HAP-1 (cell line): ENCODE measurements at places on chromosomes 12 and 14.

DNA sequence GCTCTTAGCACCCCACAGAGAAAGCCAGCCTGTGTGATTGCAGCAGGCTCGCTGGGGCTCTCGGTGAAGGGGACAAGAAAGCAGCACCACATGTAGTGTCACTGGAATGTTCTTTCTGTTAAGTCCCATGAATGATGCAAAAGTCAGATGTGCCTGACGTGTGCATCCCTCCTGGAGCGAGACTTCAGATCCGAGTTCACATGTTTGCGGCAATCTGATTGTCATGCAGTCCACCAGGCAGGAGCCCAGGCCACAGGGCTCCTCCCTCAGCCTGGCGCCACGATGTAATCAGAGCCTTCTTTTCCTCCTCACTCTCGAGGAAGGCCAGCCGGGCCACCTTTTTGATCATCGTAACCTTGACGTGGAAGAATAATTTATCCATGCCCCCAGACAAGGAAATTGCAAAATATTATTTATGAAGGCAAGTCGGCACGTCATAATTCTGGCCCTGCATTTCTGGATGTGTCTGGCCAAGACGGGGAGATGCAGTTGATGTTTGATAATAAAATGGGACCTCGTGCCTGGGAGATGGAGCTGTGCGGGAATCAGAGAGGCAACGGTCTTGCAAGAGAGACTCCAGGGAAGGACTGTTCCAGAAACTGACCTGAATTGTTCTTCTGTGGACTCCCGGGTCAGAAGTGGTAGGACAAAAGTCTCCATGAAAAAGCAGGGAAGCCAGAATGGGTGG lies 214.6 kb downstream of the PHETA1 start:
- DNase-seq: no peak

DNA sequence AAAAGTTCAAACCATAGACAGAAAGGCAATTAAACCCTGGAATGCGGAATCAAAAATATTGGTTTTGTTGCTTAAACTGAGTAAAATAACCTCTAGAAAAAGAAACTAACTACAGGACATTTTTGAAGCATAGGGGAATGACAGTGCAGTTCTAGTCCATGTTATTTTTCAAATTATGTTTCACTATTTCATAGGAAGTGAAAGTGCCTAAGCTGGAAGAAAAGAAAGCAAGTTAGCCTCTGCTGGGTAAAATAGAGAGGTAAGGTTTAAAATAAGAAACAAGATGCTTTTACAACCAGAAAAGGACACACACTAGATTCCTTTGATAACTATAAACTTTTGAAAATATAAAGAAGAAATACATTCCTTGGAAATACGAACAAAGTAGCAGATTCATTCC lies 1.1 kb downstream of the CLECL1 start:
- DNase-seq: no peak

DNA sequence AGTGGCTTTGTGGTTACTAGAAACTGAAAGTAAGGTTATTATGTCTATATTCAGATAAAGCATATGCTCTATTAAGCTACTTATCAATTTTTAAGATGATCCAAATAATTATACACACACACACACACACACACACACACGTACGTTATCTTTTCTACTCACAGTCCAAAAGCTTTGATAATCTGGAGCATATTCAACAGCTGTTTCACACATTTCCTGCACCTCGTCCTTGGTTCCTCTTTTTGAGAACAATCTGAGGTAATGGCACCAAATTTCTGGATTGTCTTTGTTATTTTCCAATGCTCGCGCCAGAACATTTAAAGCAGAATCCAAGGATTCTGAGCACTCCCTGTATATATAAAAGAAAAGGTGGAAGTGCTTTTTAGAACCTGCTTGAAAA lies 37.5 kb downstream of the ZFC3H1 start:
- DNase-seq: no peak

- no peak for DNase-seq
Measured at GRCh38 chr14:105940534-105941225, 414.3 kb downstream of the TMEM121 start.

DNA sequence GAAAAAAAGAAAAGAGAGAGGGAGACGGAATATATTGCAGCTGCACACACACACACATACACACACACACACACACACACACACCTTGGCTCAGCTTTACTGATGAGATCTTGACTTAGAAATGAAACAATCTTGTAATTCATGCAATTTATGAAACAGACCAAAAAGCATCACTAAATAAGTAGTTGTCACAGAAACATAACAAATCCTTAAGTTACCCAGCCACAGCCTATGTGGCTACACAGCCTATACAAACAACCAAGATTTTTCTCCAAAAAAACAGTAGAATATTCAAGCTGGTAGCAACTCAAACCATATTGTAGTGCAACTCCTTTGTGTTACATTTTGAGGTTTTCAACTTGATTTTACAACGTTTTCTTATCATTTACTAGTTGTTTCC lies 37.9 kb upstream of the GNG2 start:
- DNase-seq: no peak

GRCh38 chr12:6745741-6746525 lies 7.0 kb downstream of the MLF2 start:
- no peak for DNase-seq

DNA sequence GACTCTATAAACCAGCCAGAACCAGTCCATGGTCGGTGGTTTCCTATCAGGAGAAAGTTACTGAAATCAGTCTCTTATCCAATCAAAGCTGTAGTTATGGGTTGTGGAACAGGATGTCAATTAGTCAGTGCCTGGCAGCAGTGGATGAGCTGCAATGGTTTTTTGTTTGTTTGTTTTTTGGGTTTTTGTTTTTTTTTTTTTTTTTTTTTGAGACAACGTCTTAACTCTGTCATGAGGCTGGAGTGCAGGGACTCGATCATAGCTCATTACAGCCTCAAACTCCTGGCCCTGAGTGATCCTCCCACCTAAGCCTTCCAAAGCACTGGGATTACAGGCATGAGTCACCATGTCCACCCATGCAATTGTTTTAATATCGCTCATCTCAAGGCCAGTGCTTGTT lies 113.3 kb upstream of the CAND1 start:
- no peak for DNase-seq

GRCh38 chr14:101025696-101026095 lies 122.2 kb upstream of the RTL1 start:
- DNase-seq: no peak

GRCh38 chr12:122726080-122726558 lies 4.5 kb downstream of the HCAR1 start:
- peak; percentile 78 for DNase-seq

DNA sequence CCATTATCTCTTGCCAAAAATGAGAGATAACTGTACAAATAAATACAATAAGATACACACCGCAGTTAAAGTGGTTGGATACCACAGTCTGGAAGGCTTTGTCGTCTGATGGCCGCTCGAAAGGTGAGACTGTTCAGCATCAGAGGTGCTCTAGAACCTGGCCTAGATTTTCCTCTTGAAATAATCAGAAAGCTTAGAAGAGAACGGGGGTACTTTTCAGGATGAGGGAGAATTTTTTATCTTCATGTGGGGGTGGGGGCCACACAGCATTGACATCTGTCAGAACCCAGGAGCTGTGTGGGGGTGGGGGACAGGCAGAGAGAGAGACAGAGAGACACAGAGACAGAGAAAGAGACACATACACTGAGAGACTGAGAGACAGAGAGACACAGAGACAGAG lies 90.5 kb downstream of the GALNT9 start:
- no peak for DNase-seq

- no peak for DNase-seq
Measured at GRCh38 chr14:65073605-65074201, 28.6 kb downstream of the MAX start.

DNA sequence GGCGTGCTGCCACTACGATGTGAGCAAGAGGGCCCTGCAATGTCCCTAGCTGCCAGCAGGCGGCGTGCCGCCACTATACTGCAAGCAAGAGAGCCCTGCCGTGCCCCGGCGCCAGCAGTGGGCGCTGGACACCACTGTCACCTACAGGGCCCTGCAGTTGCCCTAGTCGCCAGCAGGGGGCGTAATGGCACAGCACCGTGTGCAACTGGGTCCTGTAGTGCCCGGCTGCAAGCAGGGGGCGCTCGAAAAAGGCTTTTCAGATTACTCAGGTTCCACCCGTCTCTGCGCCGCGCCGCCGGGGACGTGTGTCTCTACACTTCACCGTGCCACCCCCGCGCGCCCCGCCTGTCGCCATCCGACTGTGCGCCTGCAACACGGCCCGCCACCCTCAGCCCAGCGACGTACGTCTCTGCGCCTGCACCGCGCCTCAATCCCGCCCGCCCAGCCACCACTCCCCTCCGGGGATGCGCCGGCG lies 1356.9 kb downstream of the TMEM121 start:
- DNase-seq: no peak

DNA sequence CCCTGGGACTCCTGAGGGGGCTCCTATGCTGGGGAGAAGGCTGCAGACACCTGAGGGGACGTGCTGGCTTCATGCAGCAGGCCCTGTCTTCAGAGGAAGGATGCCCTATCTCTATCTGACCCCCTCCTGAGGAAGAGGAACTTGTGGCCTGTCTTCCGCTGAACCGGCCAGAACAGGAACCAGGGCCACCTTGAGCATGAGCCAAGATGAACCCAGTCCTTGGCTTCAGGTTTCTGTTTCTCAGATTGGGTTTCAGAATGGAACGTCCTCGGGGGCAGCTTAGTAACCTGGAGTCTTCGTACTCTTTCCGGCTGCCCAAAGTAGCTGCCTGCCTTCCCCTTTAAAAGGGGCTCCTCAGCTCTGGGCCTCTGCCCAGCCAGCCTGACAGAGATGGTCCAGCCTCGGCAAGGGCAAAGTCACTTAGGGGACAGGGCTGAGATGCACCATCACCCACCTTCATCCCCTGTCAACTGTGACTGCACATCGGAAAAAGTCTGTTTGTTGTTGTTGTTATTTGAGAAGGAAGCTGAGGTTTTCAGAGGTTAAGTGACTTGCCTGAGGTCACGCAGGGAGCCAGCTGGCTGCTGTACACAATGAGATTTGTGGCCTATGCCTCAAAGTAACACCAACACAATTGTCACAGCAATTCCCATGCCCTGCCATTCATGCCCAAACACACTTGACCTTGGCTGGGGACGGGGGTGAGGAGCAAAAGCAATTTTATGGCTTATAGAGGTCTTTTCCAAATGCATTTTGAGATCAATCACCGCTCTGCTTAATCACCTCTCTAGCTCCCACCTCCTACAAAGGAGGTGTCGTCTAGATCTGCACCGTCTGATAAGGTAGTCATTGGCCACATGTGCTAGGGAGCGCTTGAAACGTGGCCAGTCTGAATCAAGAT lies 13.4 kb downstream of the ASB2 start:
- no peak for DNase-seq

DNA sequence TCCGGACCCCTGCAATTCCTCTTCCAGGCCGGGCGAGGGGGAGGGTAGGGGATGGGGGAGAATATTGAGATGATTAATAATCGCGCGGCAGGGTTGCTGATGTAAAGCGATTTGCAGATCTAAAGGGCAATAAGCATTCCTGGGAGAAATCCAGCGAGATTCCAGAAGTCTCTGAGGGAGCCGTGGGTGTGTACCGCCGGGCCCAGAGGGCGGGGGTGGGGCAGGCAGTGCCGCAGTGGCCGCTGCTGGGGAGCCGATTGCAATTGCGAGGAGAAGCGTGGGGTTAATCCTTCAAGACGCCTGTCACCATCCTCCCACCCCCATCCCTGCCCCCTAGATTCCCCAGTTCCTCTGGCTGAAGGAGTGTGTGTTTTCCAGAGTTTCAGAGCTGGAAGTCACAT lies 16.4 kb downstream of the FOS start:
- peak; percentile 84 for DNase-seq

DNA sequence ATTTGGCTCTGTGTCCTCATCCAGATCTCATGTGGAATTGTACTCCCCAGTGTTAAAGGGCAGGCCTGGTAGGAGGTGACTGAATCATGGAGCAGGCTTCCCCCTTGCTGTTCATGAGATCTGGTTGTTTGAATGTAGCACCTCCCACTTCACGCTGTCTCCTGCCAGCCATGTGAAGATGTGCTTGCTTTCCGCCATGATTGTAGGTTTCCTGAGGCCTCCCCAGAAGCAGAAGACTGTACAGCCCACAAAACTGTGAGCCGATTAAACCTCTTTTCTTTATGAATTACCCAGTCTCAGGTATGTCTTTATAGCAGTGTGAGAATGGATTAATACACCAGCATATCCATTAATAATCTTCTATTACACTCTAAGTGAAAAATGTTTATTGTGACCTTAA lies 70.2 kb downstream of the BAZ1A start:
- no peak for DNase-seq

- no peak for DNase-seq
Measured at GRCh38 chr12:105765053-105766014, 373.4 kb downstream of the NUAK1 start.

DNA sequence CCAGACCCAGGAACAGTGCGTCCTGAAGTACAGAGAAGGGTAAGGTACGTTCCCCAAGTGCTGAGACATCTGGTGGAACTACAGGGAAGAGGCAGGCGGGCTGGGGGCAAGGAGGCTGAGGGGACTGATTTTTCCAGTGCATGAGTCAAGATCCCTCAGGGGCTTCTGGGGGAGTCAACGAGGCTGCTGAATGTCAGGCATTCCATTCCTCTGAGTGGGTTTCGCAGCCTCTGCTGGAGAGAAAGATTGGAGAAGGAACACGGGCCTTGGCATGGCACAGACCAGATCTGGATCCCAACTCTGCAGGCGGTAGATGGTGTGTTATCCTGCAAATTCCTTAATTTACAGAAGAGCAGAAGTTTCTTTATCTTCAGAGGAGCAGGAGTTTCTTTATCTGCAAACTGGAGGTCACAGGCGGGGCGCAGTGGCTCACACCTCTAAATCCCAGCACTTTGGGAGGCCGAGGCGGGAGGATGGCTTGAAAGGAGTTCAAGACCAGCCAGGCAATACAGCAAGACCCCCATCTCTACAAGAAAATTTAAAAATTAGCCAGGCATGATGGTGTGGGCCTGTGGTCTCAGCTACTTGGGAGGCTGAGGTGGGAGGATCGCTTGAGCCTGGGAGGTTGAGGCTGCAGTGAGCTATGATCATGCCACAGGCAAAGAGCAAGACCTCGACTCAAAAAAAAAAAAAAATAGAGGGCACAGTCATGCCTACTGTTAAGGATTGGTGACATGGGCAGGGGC lies 132.6 kb upstream of the MAP1LC3B2 start:
- DNase-seq: peak; percentile 54

- DNase-seq: no peak
Measured at GRCh38 chr14:64218344-64219240, 75.6 kb downstream of the ESR2 start.

DNA sequence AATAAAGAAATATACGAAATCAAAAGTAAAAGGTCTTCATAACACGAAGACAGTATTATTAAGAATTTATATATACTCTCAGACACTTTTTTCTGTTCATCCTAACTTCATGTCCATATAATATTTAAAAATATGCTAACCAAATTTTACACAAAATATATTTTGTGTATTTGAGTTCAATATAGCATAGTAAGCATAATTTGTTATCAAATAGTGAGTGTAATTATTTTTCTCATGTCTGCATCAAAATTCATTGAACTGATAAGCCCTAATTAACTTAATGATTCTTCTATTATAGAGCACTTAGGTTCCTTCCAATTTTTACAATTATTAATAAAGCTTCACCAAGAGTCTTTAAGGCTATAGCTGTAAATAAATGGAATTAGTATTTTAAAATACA lies 99.7 kb upstream of the SYT1 start:
- no peak for DNase-seq

GRCh38 chr14:100292776-100293461 lies 13.3 kb downstream of the SLC25A29 start:
- peak; percentile 7 for DNase-seq

GRCh38 chr12:59365133-59365532 lies 230.7 kb upstream of the SLC16A7 start:
- no peak for DNase-seq

- no peak for DNase-seq
Measured at GRCh38 chr12:104604070-104604994, 147.6 kb downstream of the CHST11 start.
